Cerebellum (tissue), 4 donors: ENCODE measurements at places on chromosomes 2 and 18.

DNA sequence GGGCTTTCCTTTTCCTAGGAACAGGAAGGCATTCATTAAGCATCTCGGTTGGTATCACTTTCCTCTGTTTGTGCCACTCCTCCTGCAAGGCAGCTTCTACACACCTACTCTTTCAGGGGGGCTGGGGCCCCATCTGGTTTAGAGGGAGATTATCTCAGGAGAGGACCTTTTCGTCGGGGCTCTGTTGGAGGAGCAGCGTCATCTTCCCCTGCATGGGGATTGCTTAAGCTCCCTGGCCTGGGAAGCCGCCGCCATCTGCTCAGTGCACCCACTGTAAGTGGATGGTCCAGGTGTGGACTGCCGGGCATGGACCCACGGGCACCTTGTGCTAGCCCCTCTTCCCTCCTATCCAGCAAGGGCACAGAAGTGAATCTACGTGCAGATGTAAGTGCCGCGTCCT, 355.3 kb upstream of the SMIM21 start:
- DNase-seq: no peak

GRCh38 chr2:207995887-207996286, 29.4 kb downstream of the PLEKHM3 start:
- DNase-seq: no peak

GRCh38 chr2:128818704-128819491, 500.2 kb upstream of the HS6ST1 start:
- no peak for DNase-seq

- DNase-seq: no peak
Observed at GRCh38 chr2:19542796-19543662, 184.6 kb upstream of the OSR1 start.

DNA sequence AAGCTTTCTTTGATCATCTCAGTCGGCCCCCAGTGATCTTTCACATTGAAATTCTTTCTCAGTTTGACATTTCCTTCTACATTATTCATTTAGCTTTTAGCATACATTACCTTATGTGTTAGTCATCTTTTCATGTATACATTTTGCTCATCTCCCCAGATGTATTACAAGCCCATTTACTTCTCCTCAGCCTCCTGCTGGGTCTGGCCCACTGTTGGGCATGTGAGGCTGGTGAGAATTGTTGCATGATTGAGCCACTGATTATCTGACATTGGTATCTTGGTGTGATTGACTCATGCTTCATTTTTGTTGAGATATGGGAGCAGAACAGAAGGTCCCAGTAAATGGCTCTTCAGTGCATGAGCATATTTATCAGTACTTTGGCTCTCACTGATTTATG, 300.1 kb upstream of the DDX18 start:
- DNase-seq: no peak

DNA sequence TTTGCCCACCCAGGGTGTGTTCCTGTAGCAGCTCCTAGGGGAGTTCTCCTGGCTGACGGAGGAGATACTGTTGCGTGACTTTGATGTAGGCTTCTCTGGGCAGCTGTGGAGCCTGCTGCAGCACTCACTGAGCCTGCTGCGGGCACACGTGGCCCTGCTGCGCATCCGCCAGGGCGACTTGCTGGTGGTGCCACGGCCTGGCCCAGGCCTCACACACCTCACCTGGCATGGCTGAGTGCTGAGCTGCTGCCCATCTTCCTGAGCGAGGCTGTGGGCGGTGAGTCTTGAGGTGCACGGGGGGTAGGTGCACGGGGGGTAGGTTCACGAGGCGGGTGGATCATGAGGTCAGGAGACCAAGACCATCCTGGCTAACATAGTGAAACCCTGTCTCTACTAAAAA, 191.7 kb downstream of the ANKRD36C start:
- DNase-seq: no peak

- DNase-seq: no peak
Observed at GRCh38 chr2:25201794-25202193, 33.4 kb upstream of the POMC start.

- no peak for DNase-seq
Observed at GRCh38 chr2:150647943-150648342, 160.5 kb upstream of the RND3 start.

DNA sequence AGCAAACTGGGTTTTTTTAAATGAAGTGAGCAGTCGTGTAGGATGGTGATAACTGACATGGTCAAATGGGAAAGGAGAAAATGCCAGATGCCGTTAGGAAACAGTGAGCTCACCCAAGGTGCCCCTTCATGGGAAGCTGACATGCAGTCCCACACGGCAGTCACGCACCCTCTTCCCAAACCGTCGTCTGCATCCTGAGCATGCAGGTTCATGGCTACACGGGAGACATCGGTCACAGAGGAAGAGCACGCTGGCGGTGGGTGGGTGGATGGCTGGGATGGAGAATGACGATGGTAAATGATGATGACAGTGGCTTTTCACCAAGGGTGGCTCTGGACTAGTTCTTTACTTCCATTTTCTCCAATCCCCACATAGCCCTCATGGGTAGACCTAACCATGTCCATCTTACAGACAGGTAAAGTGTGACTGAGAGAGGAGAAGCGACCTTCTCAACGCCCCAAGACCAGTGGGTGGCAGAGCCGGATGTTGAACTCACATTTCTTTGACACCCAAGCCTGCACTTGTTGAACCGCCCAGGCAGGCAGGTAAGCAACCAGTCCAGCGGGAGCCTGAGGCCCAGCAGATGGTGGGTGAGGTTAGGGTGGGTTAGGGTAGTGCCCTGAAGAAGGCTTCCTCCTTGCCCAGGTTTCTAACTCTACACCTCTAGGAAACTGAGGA, 44.5 kb downstream of the TNS1 start:
- DNase-seq: no peak

GRCh38 chr2:101083613-101084012, 67.6 kb downstream of the TBC1D8 start:
- DNase-seq: no peak

DNA sequence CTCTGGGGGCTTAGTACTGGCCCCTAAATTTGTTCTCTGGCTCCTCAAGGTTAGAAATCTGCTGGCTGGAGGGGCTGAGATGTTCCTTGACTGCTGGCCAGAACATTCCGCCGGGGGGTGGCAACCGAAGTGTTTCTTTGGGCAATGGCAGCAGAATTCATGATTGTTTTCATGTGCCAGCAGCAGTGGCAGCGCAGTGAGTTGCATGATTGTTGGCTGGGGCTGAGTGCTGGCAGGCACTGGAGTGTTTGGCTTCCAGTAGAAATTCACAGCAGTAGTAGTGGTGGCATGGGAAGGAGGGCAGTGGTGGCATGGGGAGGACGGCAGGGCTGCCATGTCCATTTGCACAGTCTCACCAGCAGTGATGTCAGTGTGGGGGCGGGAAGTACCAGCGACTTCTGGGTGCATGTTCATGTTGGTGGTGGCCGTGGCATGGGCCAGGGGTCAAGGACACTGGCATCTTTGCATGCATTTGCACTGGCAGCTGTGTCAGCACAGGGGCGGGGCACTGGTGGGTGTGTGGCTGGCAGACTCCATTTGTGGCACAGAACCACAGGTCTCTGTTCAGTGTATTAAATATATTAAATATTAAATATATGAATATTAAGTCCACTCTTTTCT, 130.6 kb upstream of the CDH7 start:
- DNase-seq: peak; percentile 20

DNA sequence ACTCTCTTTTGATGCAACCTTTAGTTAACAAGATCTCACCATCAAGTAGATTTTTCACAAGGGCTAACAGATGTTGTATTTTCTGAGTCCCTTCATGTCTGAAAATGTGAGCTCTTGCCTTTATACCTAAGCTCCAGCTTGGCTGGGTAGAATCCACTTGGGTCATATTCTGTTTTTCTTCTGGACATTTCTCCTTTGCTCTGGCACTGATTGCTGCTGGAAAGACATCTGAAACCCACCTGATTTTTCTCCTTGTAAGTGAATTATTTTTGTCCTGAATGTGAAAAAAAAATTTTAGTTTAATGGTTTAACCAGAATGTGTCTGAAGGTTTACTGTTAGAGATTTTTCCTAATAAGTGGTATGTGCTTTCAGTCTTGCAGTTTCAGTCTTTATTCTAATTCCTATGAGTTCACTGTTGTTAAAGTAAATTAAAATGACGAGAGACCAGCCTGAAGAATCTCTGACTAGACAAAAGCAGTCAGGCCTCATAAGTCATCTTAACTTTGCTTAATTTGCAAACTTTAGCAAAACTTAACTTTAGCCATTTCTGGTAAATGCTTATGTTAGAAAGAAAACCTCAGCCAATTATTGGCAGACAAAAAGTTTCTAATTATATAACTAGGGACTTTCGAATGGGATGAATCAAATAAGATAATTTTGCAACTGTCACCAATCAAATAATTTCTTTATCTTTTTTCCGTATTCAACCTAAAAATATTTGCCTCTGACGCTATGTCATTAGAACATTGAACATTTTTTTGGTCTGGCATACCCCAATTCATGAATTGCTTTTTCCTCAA, 70.8 kb downstream of the ACAA2 start:
- no peak for DNase-seq

DNA sequence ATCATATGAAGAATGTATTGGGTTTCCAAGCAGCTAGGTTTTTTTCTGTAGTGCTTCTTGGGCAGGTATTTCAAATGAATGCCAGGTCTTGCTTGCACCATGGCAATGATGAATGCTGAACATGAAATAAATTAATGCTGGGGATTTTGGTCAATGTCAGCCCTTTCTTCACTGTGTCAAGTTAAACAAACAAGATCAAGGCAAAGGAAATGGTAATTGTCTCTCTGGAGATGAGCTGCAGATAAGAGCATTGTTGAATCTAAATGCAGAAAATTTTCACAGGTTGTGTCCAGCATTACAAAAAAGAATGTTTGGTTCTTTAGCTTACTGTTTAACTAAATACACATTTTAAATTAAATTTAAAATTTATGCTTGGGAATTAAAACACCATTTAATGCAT, 144.3 kb downstream of the GPD2 start:
- DNase-seq: no peak
